Activated naive CD8-positive, alpha-beta T cell treated with anti-CD3 and anti-CD28 coated beads, Interleukin-2, amount 10 ng/mL, durations not matched to agents 7 days and 5 days (primary cell): ENCODE measurements at places on chromosomes 2 and 18. TPM values are rescaled to one million over a fixed set of nuclear protein-coding genes. Genes with fewer than 3 reads are reported as not detected.
A peak's percentile ranks its signal among the peaks of the same experiment; 100 is the strongest.

DNA sequence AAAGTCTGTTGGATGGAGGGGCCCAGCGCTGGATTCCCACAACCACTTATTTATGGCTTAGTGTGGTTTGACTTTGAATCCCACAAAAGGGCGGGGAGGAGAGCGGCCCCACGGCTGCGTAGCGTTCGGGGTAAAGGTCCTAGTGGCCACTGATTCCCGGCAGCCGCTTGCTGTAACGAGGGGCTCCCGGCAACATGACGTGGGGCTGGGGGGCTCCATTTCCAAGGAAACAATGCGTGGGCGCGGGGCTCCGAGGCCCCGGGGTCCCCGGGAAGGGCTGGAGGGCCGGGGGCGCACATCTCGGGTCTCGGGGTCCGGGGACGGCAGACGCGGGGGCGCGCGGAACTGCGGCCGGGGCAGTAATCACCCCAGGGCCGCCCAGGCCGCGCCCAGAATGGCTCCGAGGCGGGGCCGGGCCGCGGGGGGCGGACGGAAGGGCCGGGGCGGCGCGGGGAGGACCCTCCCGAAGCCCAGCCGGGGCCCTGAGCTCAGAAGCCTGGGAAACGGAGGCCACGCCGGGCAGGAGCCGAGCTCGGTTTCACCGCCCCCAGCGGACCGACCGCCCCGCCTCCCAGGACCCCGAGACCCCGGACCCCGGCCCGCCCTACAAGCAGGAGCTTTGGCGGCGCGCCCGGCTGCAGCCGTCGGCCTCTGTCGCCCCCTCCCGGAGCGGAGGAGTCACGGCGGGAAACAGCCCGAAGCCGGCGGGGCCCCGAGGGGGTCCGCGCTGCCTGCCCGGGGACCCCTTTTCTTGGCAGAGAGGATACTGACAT is 11.9 kb upstream of the MLPH start:
- peak; percentile 88 for DNase-seq

Gene GALR1
- not detected for total RNA-seq

GRCh38 chr18:48997985-48998831 is 47.4 kb upstream of the SMAD7 start:
- DNase-seq = no peak

Gene GCKR
- not detected for total RNA-seq

GRCh38 chr18:44153981-44154380 is 526.7 kb upstream of the SETBP1 start:
- no peak for DNase-seq

Gene DIS3L2
- total RNA-seq = 39.8 TPM

DNA sequence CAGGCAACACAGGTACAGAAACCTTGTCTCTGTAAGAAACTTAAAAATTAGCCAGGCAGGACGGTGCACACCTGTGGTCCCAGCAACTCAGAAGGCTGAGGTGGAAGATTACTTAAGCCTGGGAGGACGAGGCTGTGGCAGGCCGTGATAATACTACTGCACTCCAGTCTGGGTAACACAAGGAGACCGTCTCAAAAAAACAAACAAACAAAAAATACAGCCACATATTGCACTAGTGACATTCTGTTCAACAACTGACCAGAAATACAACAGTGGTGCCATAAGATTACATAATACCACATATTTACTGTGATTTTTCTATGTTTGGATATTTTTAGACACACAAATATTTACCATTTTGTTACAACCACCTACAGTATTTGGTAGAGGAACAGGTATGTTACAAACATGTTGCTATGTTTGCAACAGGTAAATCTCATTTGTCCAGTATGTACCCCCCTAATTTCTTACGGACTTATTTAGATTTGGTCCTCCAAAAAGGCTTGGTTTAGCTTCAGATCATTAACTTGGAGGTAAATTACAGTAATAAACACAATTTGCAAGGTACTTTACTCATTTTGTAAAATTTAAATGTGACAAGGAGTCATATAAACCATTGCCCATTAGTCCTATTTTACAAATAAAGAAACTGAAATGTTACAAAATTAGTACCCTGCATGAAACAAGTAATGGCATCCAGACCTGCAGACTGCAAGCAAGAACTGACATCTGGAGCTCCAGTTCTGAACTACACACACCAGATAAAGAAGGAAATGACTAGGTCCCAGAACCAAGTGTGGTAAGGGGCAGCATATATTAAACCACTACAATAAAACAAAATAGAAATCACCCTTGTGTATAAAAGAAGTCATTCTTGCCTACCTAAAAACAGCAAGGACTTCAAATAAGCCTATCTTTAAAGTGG is 36.8 kb downstream of the TRIP12 start:
- DNase-seq = no peak

- no peak for DNase-seq
Observed at GRCh38 chr2:39424951-39425350, 12.1 kb downstream of the MAP4K3 start.

- no peak for DNase-seq
Observed at GRCh38 chr18:1370552-1370951, 465.9 kb downstream of the ADCYAP1 start.
